ENCODE measurements at places on chromosomes 13 and 19.
A peak's percentile ranks its signal among the peaks of the same experiment; 100 is the strongest.

GRCh38 chr13:68019901-68020300 is 789.8 kb upstream of the PCDH9 start:
- no peak for DNase-seq

- no peak for DNase-seq
These were observed 77.1 kb downstream of the GNG7 start for GRCh38 chr19:2625434-2625833.

DNA sequence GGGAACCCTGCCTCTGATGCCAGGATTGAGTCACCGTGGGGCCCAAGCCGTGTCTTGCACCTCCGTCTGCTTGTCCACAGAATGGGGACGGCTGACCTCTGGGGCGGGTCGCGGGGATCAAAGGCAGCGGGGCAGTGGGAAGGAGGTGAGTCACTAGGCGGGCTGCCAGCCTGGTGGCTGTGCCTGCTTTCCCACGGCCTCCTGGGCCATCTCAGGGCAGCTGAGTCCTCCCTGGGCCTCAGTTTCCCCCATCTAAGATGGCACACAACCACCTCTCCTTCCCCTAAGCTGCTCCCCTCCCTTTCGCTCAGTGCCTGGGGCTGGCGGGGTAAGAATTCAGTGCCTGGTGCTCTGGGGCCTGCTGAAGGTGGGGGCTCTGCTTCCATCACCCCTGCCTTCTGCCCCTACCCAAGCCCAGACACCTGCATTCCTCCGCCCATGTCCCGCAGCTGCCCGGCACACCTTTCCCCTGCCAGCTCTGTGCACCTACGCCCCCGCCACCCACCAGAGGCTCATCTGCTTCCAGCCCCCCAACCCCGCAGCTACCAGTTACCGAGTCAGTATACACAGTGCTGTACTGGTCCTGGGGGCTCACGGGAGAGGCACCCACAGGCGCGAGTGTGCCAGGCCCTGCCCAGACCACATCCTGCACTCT is 3.5 kb downstream of the MKNK2 start:
- no peak for DNase-seq

GRCh38 chr19:47618771-47619170 is 9.8 kb downstream of the BICRA start:
- DNase-seq: no peak

DNA sequence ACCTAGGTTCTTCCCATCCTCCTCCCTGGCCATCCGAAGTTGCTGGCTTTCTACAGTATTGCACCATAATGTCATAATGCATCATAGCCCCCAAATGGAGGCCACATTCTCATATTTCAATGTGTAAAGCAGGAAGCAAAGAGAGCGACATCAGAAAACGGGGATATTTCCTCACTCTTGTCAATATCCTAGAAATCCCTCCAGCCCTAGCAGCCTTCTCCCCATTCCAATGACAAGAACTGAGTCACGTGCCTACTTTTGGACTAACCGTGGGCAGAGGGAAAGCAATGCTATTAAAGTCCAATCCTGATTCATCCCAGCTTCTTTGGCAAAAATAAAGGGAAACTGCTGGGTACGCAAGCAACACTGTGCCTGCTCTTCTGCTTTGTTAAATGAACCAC is 4.3 kb upstream of the RAP2A start:
- no peak for DNase-seq

DNA sequence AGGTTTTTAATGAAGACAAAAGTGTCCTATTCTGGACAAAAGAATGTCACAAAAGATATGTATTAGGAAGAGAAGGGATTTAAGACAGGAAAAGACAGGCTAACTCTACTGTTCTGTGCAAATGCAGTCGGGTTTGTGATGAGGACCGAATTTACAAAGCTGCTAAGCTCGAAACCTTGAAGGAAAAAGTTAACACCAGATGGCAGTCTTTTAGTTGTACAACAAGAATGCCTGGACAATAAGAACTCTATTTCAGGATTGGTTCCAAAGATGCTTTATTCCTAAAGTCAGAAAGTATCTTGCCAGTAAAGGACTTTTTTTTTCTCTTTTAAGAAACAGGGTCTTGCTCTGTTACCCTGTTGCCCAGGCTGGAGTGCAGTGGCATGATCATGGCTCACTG is 51.1 kb downstream of the HS6ST3 start:
- no peak for DNase-seq

GRCh38 chr13:26964278-26965250 is 204.0 kb upstream of the GPR12 start:
- no peak for DNase-seq

- no peak for DNase-seq
These were observed 1.4 kb downstream of the EPN1 start for GRCh38 chr19:55676383-55676782.

GRCh38 chr19:12723641-12724426 is at the start of gene TNPO2:
TSS of gene TNPO2 (minus strand) at chr19:12723932. CDS start at chr19:12720977, 2,955 bp downstream.
- DNase-seq: peak; percentile 56

- DNase-seq: no peak
These were observed 66.1 kb downstream of the ZNF486 start for GRCh38 chr19:20233105-20233504.

GRCh38 chr13:27679396-27679795 is 57.7 kb downstream of the POLR1D start:
- no peak for DNase-seq

DNA sequence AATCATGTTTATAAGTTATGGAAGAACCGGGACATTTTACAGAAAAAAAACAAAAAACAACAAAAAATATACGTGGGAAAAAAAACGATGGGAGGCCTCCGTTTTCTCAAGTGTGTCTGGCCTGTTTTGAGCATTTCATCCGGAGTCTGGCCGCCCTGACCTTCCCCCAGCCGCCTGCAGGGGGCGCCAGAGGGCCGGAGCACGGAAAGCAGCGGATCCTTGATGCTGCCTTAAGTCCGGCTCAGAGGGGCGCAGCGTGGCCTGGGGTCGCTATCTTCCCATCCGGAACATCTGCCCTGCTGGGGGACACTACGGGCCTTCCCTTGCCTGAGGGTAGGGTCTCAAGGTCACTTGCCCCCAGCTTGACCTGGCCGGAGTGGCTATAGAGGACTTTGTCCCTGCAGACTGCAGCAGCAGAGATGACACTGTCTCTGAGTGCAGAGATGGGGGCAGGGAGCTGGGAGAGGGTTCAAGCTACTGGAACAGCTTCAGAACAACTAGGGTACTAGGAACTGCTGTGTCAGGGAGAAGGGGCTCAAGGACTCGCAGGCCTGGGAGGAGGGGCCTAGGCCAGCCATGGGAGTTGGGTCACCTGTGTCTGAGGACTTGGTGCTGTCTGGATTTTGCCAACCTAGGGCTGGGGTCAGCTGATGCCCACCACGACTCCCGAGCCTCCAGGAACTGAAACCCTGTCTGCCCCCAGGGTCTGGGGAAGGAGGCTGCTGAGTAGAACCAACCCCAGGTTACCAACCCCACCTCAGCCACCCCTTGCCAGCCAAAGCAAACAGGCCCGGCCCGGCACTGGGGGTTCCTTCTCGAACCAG is 1.8 kb upstream of the APOE start:
- peak; percentile 68 for DNase-seq

GRCh38 chr13:23549724-23550123 is 20.5 kb upstream of the TNFRSF19 start:
- no peak for DNase-seq

DNA sequence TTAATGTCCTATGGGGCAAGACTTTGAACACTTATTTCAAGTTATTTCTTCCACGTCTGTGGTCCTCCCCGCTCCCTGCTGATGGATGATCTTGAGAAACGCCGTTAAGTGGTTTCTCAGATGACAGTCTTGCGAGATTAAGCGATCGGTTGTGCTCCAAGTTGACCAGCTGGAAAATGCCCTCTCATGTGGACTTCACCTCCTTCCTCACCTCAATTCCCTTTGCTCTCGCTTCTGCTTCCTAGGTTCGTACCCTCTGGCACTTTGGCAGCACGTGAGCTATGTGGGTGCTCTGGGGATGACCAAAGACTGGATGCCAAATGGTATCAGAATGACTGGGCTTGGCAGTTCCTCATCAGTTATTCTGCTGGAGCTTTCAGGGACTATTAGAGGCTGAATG is 480.0 kb downstream of the ZNF536 start:
- DNase-seq: no peak

DNA sequence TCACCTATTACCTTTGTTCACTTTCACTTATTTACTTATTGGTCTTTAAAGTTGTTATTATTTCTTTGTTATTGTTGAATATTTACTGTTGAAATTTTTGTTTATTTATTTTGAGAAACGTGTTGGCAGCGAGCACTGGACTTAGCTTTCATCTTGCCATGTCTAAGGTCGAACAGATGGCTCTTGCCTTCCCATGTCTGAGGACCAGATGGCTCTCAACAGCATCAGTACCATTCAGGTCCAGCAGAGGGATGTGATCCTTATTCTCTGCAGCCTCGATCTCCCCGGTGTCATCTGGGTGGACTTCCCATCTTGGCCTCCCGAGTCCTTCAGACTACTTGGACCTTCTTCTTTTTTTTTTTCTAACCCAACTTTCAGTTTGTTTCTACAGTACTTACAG is 1437.6 kb downstream of the UQCRFS1 start:
- no peak for DNase-seq

DNA sequence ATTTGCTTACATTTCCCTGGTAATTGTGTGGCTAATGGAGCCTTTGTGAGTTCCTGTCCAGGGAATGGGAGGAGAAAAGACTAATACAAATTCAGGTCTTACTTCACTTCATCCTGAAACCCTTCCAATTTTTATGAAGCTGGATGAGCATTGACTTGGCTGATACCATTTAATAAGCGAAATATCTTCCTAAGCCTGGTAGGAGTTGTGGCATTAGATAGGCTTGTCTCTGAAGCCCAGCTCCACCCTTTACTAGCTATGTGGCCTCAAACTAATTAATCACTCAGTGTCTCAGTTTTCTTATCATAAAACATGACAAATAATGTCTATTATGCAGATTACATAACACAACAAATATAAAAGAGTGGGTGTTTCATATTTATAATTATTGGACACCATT is 106.3 kb downstream of the FGF9 start:
- DNase-seq: no peak

DNA sequence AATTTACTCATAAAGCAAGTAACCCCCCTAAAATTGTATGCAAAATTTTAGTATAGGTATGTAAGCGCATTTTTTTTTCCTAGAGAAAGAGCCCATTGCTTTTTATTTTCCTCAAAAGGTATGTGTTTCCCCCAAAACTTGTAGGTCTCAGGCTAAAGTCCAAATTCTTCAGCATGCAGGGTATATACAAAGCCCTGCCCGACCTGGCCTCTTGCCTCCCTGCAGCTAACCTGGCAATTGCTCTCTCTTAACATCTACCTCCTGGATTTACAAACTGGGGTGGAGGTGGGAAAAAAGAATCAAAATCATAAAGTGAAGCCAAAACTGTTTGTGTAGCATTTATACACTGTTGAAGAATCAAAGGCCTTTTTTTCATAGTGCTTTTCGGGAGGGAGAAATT is 107.8 kb downstream of the KCNRG start:
- DNase-seq: no peak

DNA sequence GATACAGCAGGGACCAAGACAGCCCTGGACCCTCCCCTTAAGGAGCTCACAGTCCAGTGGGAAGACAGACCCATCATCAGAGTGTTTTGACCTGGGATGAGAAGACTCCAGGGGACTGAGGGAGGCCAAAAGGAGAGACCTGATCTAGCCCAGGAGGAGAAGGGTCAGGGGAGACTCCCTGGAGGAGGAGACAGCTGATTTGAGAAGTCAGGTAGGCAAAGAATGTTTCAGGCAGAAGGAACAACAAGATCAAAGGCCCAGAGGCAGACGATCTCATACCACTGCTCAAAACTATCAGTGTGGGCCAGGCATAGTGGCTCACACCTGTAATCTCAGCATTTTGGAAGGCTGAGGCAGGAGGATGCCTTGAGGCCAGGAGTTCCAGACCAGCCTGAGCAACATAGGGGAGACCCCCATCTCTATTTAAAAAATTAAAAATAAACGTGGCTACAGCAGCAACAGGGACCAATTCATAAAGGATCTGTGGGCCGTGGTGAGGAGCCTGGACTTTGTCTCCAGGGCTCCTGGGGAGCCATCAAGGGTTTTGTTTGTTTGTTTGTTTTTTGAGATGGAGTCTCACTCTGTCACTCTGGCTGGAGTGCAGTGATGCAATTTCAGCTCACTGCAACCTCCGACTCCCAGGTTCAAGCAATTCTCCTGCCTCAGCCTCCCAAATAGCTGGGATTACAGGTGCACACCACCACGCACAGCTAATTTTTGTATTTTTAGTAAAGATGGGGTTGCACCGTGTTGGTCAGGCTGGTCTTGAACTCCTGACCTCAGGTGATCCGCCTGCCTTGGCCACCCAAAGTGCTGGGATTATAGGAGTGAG is 2.2 kb upstream of the COX6B1 start:
- no peak for DNase-seq

DNA sequence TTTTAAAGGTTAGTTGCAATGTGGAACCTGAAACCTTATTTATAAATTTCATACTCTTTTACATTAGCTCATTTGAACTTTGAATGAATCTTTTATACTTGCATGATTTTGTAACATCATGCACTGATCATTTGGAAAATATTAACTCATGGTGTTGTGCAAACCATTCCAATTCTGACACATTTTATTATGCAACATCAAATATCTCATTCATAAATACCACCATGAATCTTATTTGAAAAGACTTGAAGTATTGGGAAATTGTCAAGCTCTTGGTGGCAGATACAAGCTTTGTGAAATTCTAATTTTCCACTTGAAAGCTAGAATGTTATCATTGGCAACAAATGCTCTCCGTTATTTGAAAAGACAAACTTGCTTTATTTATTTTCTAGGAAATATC is 379.9 kb upstream of the PCDH20 start:
- no peak for DNase-seq

DNA sequence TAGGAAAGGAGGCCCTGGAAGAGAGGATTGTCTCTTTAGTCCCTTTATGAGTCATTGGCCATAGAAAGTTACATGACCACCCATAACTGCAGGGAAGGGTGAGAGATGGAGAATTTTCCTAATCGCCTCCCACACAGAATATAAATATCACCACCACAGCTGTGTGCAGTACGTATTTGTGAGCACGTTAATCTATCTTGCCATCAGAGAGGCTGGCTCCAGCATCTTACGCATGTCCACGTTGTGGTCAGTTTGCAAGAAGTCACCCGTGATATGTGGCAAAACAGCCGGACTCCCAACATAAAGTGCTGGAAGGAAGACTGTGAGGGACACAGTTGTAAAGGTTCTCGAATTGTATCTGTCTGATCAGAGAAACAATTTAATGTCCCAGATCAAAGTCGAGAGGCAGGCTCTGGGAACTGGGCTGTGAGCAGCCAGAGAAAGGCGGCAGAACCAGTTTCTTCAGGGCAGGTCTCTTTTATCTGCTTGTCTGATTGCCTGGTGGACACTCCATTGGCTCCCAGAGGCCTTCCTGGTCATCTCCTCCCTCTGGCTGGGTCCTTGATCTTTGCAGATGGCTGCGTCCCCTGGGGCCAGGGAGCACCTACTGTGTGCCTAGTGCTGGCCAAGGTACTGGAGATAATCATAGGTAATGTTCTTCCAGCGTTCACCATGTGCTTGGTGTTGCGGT is 74.9 kb downstream of the SIPA1L3 start:
- no peak for DNase-seq

DNA sequence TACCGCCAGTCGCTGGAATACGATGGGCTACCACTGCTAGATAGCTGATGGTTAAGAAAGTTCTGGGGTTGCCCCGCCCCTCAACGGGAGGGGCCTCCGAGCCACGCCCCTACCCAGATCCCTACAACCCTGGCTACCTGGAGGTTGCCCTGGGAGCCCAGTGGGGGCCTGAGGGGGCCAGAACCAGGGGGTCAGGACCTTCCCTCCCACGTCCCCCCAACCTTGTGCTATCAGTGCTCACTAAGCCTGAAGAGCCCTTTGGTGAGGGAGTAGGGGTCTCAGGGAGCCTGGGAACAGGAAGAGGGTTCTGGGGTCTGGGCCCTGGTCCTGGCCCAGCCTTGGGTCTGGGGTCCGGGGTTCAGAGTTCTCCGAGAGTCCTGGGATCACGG is 8.9 kb downstream of the OCEL1 start:
- DNase-seq: peak; percentile 33

- no peak for DNase-seq
These were observed 160.3 kb downstream of the KCTD15 start for GRCh38 chr19:33956941-33957340.

Measured in stimulated activated CD4-positive, alpha-beta T cell treated with anti-CD3 and anti-CD28 coated beads, Interleukin-15, amount 100 ng/mL, for 1 hour (primary cell).